ENCODE measurements at places on chromosomes 7 and 10. TPM values are rescaled to one million over a fixed set of nuclear protein-coding genes. Genes with fewer than 3 reads are reported as not detected.

EMX2 gene
- total RNA-seq = not detected

FAM25G gene
- total RNA-seq = not detected

ELMO1 gene
- 68.0 TPM for total RNA-seq

DNA sequence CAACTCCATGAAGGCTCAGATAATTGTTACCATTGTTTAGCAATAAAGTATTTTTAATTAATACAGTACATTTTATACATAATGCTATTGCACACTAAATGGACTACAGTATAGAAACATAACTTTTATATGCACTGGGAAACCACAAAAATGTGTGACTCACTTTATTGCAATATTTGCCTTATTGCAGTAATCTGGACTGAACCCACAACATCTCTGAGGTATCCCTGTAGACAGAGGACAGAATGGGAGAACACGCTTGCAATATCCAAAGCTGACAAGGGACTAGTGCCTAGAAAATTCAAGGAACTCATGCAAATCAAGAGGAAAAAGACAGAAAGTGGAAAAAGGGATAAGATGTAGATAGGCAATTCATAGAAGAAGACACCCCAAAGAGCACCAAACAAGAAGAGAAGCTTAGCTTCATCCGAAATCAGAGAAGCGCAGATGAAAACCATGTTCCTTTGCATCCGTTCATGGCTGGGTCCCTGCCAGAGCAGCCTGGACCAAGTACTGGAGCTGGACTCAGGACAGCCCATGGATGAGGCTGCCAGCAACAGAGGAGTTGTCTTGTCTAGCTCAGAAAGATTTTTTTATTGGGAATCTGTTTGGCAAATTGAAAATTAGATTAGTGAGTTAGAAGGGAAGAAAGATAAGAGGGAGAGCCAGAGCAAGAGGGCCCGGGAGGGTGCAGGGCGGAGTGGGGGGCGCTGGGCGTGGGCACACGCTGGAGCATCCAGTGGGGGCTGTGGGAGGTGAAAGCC, 16.0 kb upstream of the GALNTL5 start:
- no peak overlapping the region for H3K27ac ChIP-seq
- H3K36me3 ChIP-seq = peaks cover 2% of the 10 kb centered on the region
- peaks cover 16% of the 10 kb centered on the region for H3K4me1 ChIP-seq
- H3K27me3 ChIP-seq = peaks cover 3% of the 10 kb centered on the region
- DNase-seq = no peak

All from activated naive CD8-positive, alpha-beta T cell treated with anti-CD3 and anti-CD28 coated beads for 36 hours (primary cell).